ENCODE measurements at places on chromosomes 11 and 22. TPM values are rescaled to one million over a fixed set of nuclear protein-coding genes. Genes with fewer than 3 reads are reported as not detected.

The TMEM223 gene
- 23.2 TPM for total RNA-seq

The GAB2 gene
- total RNA-seq, result 1.9 TPM

The RHOG gene
- 13.4 TPM for total RNA-seq

The MAP6 gene
- 0.40 TPM for total RNA-seq

The KCNJ5 gene
- not detected for total RNA-seq

The SCGB2A2 gene
- not detected for total RNA-seq

The MAPK8IP1 gene
- 8.5 TPM for total RNA-seq

The CNGA4 gene
- total RNA-seq, result not detected
